ENCODE measurements at places on chromosomes 12 and 14.

- DNase-seq = no peak
Observed at GRCh38 chr12:88015825-88016224, 13.4 kb downstream of the C12orf50 start.

DNA sequence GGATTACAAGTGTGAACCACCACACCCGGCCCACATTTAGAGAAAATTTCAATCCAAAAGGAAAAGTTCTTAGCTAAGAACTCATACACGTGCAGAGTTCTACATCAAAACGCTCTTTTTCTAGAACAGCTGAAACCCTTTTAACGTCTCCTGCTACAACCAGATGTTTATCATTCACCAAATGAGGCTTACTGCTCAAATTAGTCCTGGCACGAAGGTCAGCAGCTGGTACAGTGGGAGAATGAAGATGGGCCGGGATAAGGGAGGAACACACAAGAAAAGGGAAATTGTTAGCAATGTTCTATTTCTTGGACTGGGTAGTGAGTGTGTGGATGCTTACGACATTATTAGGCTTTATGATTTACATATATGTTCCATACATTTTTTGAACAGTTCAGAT is 37.2 kb downstream of the PRKAB1 start:
- DNase-seq = no peak

DNA sequence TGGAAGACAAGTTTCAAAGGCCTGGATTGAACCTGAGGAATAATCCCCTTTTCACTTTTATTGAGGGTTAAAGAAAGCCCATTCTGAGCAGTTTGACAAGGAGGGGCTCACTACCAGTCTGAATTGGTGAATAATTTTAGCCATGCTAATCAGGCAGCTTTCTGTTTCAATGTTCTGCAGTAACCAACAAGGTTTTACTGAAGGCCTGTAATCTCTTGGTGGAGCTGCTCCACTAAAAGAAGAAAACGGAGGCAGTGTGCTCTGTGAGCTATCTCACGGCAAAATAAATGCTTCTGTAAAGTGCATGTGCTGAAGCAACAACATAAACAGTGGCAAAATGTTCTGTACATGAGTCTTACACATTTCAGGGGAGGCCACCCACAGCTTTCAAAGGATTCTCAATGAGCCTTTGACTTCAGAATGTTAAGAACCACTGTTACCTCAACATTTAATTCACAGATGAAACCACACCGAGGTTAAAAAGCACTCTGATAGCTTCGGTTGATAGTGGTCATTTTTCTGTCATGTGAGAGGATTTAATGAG is 111.2 kb downstream of the LRIG3 start:
- DNase-seq = no peak

- DNase-seq = no peak
Observed at GRCh38 chr14:77097006-77097699, 905 bp upstream of the CIPC start.

DNA sequence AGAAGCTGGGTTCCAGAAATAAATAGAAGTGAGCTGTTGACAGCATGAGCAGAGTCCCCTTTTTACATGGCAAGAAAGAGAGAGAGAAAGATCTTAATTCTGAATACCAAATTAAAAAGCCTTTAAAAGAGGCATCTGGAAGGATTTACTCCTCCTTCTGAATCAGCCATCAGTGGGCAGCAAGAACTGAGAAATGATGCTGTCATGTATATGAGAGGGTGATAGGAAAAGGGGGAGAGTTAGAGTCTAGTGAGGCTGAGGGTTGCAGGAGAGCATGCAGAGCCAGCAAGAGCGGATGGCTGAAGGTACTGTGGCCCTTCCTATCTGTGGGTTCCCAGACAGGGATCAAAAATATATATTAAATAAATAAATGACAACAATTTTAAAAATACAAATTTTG is 34.5 kb upstream of the GNG2 start:
- no peak for DNase-seq

- no peak for DNase-seq
Observed at GRCh38 chr12:54959291-54960018, 25.1 kb downstream of the TESPA1 start.

DNA sequence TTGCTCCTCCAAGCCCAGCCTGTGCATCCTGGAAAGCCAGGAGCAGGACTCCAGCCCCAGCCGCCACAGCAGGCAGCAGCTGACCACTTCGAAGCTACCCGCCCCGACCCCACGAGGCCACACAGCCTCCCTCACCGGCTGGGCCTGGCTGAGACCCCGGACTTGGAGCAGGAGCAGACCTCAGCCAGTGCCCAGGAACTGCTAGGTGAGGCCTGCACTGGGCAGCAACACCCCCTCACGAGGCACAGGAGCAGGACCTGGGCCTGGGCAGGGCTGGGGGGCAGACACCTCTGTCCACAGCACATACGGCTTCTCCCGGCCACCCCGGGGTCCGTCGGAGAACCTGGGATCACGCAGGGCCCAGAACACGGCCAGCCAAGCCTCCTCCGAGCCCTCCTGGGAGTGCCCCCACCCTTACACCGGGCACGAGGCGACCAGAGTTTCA is 137.4 kb upstream of the C14orf180 start:
- no peak for DNase-seq

DNA sequence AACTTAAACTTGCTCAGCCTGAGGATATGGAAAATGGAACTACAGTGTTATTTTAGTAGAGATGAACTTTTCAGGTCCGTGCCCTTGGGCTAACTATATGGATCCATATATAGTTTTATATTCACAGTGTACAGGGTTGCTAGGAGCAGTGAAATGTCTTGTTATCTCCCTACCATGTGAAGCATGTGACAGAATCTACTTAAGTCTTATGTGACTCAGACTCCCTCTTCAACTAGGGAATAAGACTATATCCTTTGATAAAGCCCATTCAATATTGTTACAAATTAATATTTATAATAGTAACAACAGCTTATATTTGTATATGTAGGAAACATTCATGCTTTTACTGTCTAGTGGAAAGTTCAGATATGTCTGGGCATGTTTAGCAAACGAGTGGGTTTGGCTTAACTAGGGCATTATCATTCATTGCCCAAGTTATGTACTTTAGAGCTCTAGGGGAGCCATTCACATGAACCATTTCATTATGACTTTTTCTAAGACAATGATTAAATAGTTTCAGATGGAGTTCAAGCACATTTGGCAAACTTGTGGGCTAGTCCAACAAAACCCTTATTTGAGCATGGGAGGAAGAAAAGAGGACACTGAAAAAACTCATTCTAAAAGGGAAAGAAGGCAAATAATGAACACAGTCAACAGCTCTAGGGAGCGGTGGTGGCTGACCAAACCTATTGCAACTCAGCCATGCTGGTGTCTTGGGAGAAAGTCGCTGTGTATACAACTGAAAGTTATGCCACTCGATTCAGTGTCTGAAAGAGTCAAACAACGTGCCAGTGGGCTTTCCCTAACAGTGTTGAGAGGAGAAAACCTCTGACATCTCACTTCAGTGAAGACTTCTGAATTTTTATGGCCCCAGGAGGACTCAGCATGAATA is 305.9 kb upstream of the G2E3 start:
- no peak for DNase-seq

GRCh38 chr14:75222208-75222701 is 45.8 kb upstream of the TMED10 start:
- DNase-seq = no peak

- DNase-seq = no peak
Observed at GRCh38 chr12:131826097-131826928, 1.9 kb upstream of the MMP17 start.

- no peak for DNase-seq
Observed at GRCh38 chr12:101074940-101075680, 134.9 kb downstream of the SLC5A8 start.

DNA sequence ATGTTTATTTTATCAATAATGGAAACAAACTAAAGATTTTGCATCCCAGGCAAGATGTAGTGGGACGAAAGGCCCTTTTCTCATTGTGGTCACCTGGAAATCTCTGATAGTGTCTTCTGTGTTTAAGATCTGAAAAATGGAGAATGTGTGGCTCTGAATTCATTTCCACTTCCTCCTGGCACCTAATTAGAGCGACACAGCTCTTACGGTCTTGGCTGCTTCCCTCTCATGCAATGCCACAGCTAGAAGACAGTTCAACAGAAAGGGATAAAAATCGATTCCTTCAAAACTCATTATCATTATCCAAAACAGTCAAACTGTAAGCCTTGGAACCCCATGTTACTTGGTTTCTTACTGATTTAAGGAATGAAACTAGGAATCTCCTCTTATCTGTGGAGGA is 9.3 kb downstream of the ST8SIA1 start:
- DNase-seq = no peak

GRCh38 chr14:32710731-32711680 is 227.7 kb upstream of the NPAS3 start:
- no peak for DNase-seq

DNA sequence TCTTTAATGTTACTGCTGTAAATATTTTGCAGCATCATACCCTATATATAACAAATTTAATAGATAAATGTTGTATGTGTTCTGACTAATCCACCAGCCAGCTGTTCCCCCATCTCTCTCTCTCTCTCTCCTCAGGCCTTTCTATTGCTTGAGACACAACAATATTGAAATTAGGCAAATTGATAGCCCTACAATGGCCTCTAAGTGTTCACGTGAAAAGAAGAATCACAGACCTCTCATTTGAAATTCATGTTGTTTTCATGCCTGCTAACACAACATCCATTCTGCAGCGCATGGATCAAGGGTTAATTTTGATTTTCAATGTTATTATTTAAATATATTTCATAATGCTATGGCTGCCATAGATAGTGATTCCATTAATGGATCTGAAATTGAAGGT is 1.8 kb upstream of the FSCB start:
- no peak for DNase-seq

DNA sequence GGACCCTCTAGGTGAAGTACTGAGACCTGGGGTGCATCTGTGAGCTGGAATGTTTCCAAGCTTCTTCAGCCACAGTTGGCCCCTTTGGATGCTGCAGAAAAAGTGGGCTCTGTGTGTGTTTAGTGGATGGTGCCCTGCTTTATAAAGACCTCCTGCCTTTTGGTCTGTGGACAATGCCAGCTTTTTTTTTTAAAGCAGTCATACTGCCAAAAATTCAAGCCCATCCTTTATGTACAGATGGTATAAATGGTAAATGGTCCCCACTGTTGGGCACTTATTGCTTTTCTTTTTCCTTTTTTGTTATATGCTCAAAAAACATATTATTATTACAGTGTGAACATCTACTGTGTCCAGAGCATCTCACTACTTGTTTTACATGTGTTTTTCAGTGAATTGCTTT is 81.1 kb downstream of the SMOC1 start:
- DNase-seq = no peak

DNA sequence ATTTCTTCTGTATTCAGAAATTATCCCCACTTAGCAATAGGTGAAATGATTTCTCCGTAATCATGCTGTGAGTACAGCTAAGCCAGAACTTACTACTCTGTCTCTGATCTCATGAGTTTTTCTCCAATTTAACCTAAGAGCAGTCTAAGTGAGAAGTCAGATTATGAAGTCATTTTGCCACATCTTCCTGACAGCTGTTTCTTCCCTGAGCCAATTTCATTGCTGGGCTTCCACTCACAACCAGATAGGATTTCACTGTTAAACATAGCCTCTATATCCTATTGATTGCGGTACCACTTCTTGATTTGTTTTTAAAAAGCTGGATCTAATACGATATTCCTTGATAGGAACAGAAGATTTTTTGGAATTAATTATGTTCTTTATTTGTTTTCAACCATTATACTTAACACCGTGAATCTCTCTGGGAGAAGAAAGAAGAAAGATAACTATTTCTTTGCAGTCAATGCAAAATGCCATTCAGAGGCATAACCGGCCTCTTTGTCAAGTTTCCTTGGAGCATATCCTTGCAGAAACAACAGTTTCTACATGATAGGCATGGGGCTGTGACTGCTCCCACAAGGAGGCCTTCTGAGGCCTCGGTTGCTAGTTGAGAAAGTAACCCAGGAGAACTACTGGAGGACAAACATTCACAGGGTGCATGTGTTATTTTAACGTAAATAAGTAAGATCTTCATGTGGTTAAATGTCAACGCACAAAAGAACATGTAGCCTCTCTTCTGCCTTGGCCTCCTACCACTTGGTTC is 212.2 kb downstream of the NPAS3 start:
- DNase-seq = no peak

GRCh38 chr14:84535976-84536375 is 994.0 kb upstream of the FLRT2 start:
- DNase-seq = no peak

GRCh38 chr12:93198086-93198485 is 179.6 kb upstream of the NUDT4 start:
- no peak for DNase-seq

DNA sequence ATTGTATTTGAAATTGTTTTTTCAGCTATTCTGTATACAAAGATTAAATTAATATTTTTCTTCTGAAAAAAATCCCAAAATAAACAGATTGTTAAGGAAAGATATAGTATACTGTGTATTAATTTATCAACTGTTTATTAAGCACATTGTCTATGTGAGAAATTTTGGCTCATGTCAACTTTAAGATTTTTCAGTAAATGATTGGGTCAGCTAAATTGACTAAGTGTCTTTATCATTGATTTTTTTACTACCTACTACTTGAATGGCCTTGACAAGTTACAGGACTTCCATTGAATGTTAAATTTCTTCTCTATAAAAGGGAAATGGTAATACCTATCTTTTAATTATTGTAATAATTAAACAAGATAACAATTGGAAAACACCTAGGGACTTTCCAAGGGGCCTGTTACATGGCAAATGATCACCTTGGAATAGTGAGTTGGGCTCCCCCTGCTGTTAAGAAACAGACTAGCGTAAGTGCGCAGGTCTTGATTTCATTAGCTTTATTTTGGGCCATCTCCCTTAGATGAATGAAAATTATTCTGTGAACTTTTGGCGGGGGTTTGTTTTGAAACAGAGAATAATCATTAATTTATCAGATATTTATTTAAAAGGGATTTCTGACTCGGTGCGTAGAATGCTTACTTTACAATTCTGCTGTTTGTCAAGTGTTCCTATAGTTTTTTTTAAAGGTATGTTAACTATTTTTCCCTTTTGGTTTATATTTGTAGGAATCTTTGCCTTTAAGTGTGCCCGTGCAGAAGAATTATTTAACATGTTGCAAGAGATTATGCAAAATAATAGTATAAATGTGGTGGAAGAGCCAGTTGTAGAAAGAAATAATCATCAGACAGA is 14.5 kb upstream of the CCT2 start:
- DNase-seq = no peak

GRCh38 chr12:81261508-81262207 is 183.8 kb downstream of the ACSS3 start:
- no peak for DNase-seq

GRCh38 chr12:93778306-93778705 is 101.1 kb downstream of the CRADD start:
- no peak for DNase-seq

DNA sequence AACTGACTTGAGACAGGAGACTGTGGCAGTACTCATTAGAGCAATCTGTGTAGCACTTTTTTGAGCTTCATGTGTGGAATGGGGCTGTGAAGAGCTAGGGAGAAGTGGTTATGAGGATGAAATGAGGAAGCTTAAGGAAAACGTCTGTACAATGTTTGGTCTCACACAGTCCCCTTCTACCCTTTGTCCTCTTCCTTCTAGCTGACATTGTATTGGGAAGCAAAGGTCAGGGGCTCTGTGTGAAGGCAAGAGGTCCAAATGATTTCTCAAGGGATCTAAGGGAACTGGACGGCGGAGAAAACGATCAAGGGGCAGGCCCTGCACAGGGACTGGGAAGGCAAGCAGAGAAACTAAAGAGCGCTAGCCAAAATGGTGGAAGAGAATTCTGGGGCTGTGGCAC is 13.1 kb upstream of the CIPC start:
- DNase-seq = no peak
